ENCODE measurements at places on chromosomes 4 and X.
A peak's percentile ranks its signal among the peaks of the same experiment; 100 is the strongest.

- peak; percentile 98 for DNase-seq
These were observed 133.9 kb downstream of the TET2 start for GRCh38 chr4:105280338-105281123.

- DNase-seq = no peak
These were observed 757 bp upstream of the SRPK3 start for GRCh38 chrX:153779891-153780677.

GRCh38 chr4:105461621-105462382 lies 12.1 kb downstream of the PPA2 start:
- DNase-seq = no peak

GRCh38 chr4:177311589-177311988 lies 1.9 kb downstream of the NEIL3 start:
- no peak for DNase-seq

DNA sequence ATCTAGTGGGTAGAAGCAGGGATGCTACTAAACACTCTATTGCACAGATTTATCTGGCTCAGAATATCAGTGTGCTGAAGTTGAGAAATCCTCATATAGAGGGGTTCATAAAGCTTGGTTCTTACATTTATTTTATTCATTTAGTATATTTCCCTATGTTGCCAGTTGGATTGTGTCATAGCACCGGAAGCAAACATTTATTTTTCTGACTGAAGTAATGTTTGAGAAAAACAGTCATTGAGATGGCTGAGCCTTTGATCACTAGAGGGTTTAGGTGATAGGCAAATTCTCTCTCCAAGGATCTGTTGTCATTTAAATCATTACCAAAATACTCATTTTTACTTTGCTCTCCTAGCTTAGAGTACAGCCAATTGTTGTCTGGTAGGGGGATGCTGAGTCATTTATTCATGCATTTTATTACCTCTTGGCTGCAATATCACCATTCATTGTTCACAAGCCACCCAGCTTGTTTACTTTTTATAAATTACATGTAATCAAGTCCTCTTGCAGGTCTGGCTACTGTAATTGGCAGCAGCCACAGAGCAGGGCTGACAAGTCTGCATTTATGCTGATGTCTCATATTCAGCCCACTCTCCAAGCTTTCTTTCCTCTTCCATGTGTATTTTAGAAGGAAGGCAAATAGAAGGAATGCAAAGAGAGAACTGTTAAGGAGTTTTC lies 15.2 kb downstream of the GAB1 start:
- peak; percentile 39 for DNase-seq

DNA sequence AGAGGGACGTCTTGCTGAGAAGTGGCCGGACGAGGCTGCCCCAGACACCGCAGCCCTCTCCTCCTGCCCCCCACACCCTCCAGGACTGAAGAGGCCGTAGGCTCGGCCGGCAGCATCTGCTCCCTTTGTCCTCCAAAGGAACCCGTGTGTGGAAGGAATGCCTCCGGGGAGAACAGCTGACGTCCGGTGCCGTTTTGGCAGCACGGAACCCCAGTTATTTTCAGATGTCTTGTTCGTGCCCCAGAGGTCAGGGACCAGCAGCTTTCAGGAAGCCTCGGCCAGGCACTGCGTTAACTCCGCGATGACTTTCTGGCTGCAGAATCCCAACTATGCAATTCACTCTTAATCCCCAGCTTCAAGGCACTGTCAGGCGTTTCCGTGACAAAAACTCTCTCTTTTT lies 10.9 kb upstream of the PPP2R3B start:
- peak; percentile 74 for DNase-seq
